ENCODE measurements at places on chromosomes 11 and 22.

DNA sequence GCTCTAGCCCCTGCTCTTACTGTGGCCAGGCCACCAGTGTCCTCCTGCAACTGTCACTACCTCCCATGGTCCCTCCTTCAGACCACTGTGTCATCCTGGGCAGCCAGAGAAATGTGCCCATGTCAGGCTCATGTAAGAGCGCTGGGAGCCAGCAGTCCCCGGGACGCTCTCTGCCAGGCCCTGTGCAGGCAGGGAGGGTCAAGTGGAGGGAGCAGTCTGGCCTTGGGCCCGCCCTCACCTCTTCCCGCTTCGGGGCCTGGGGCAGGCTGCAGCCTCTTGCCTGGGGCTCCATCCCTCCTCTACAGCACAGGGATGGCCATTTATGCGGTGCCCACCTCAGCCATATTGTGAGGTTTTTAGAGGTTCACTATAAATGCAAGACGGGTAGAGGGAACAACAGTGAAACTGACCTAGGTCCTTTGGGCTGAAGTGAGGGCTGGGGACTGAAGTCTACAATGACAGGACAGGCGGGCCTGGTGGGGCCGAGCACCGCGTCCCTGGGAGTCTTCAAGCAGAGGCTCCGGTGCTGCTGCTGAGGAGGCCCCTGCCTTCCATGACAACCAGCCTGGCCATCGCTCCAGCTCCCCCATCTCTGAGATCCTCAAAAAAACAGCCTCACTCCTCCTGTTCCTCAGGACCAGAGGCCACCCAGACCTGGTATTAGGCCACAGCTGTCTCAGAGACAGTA lies 54.9 kb upstream of the TTLL12 start:
- DNase-seq: no peak

- DNase-seq: no peak
Observed at GRCh38 chr22:32880893-32881596, 79.5 kb downstream of the TIMP3 start.

DNA sequence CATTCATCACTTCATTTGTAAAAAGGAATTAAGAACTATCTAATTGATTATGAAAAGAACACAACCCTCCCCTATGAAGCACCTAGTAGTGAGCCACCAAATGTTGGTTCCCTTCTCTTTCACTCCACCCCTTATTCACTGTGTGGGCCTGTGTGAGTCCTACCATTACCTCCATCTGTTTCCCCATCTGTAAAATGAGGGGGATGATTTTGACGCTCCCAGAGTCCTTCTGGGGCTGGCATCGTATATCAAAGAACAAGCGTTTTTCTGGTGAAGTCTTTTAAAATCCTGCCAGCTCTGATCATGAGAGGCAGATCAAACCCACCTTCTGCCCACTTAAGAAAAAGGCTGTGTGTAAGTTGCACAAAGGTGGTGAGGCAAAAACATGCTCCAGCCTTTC lies 96.6 kb upstream of the SEZ6L start:
- DNase-seq: no peak

DNA sequence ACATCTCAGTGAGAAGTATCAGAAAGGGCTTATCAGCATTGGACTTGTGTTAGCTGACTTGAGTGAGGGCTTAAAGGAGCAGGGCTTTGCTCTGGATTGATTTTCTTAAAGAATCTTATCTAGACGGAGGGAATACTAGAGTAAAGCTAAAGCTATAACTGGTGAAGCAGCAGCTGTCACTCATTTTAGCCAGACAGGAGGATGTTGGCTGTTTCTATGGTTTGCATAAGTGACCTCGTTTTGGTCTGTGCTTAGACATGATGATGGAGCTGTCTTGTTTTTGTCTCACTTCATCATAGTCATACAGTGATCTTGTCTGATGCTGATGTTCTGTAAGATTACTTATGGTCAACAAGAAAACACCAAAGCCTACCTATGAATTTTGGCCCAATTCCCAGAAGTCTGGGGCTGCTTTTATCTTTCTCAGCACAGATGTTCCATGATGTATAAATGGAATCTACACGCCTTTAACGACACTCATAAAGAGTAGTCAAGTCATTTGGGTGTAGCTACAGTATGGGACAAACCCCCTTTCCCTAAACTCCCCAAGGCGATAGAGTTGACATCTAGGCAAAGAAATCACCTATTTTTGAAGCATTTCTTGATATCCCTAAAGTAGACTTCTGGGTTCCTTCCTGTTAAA lies 77.5 kb upstream of the UCP3 start:
- no peak for DNase-seq

DNA sequence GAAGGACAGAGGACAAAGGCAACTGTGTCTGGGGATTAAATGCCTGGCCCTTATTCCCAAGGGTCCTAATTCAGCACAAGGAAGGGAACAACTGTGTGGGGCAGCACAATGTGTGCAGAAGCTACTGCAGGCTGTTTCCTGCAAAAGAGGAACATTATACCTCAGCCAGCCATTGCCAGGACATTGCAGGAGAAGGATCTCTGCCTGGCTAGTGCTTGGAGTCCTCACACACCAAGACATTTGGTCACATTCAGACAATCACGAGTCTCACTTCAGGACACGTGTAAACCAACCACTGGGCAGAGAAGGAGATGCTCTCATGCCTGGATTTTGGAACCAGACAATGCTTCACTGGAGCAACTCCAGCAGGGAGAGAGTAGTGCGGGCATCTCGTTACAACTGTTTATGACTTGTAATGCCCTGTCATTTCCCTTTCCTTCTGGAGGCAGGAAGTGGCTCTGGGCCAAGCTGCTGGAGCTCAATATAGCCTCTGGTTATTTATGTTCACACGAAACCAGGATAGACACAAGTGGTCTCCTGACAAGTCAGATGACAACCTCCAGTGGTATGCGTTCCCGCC lies 23.9 kb upstream of the ZC3H12C start:
- DNase-seq: no peak

DNA sequence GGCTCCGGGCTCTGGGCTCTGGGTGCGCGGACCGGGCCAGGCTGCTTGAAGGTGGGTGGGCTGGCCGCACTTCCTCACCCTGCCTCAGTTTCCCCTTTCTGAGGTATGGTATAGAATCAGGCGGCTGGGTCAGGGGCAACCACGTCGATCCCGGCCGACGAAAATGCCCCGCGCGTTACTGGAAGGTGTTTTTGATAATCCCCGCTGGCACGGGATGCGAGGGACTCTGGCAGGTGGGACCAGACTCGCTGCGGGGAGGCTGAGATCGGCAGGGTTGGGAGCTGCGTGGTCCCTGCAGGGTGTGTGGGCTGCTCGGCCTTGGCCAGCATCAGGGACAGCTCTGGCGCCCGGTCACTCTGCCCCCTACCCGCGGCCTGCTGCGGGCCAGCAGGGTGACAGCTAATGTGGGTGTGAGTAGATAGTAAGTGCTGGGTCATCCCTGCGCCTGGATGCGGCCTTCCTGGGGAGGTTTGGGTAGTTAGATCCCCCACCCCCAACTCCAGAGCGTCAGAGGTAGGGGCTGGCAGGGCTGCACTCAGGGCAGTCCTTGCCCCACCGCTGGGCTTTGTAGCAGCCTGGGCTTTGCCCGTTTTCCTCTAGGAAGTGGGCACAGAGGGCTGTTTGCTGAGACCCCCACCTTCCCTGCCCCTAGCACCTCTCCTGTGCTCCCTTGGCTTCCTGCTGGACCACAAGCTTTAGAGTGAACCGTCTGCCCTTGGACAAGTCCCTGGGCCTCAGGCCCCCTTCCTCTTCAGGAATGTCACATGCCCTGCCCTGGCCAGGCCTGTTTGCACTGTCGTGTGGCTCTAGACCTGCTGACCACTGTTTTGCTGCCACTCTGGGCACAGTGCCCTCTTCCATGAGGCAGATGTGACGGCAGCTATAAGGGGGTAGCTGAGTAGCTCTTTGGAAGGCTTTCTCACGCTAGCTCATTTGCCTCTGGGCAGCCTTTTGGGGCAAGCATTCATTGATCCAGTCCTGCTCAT lies 579 bp downstream of the TANGO2 start:
- no peak for DNase-seq

GRCh38 chr11:1091332-1092083 lies 16.8 kb downstream of the MUC2 start:
- DNase-seq: no peak

GRCh38 chr22:40312050-40312449 lies 34.2 kb upstream of the ADSL start:
- DNase-seq: no peak

DNA sequence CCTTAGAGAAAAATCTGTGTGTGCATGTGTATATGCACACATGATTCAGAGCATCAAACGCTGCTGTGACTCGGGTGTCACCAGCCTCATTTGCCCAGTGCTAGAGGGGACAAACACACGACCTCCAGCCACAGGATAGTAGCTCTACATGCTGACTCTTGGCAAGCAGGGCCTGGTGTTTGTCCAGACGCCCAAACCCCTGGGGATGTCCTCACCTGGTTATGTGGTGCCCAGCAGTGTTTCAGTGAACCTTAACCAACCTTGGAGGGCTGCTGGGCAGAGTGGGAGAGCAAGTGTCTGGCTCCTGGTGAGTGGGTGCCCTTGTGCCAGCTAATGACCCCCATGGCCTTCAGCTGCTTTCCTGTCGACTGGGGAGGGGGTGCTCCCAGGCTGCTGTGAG lies 26.7 kb downstream of the IGLL1 start:
- DNase-seq: no peak

DNA sequence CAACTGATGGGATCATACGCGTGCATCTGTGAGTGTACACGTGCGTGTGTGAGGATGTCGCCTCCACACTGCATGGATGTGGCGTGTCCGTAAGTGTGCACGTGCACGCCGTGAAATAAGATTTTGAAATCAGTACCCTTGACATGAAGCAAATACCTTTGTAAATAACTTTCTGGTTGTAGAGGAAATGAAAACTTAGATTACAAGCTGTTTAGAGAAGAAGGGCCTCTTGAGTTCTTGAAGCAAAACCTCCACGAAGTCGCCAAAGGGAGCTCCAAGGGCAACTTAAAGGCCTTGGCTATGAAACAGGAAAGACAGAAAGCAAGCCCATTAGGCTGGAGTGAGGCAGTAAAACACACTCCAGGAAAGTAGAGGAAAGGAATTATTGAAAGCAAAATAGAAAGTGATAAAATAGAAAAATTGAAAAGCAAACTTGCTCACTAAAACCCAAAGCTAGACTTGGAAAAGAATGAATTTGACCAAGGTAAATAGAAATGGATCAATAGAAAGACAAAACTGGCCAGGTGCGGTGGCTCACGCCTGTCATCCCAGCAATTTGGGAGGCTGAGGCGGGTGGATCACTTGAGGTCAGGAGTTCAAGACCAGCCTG lies 29.7 kb upstream of the TOLLIP start:
- DNase-seq: no peak

- DNase-seq: no peak
Observed at GRCh38 chr22:22993184-22993583, 77.1 kb upstream of the GNAZ start.

DNA sequence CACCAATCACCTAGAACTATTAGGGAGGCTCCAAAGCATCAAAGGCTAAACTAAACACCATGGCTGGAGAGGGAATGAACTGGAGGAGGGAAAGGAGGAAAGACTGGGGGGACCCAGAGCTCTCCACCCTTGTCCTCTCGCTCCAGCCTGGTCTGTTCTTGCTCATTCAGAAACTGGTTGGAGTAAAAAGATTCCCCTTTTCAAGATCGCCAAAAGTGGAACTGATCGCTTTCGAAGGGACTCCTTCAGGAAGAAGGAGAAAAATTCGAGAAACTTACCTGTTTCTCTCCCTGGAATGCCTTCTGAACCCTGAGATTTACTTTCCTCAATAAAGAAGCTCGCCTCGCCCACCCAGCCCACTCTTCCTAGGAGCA lies 46.9 kb downstream of the OR4D9 start:
- no peak for DNase-seq

GRCh38 chr11:72141066-72141465 lies 5.5 kb downstream of the FOLR3 start:
- peak; percentile 18 for DNase-seq

- DNase-seq: no peak
Observed at GRCh38 chr22:39429916-39430575, 26.8 kb upstream of the MGAT3 start.

DNA sequence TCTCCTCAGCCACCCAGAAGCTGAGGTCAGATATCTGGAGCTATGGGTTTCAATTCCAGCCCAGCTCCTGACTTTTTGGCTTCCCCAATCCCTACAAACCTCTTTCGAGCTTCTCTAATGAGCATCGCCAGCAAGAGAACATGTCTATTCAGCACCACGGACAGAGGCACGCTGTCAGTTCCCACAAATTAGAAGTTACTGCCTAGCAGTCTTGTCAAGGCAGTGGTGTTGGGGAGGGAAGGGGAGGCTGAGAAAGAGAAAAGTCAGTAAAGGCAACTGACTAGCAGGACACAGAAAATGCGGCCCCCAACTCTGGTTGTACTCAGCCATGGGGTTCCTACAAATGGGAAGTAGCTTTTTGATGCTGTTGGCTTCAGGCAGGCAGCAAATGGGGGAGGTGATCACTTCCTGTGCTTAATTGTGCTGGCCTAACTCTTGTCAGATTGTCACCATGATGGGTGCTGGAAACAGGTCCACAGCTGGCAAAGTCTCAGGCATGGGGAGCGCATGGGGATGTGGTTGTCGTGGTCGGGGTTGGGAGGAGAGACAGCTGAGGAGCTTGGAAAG lies 205.9 kb downstream of the ST3GAL4 start:
- DNase-seq: no peak

GRCh38 chr11:121323046-121323607 lies 30.6 kb downstream of the SC5D start:
- DNase-seq: no peak

DNA sequence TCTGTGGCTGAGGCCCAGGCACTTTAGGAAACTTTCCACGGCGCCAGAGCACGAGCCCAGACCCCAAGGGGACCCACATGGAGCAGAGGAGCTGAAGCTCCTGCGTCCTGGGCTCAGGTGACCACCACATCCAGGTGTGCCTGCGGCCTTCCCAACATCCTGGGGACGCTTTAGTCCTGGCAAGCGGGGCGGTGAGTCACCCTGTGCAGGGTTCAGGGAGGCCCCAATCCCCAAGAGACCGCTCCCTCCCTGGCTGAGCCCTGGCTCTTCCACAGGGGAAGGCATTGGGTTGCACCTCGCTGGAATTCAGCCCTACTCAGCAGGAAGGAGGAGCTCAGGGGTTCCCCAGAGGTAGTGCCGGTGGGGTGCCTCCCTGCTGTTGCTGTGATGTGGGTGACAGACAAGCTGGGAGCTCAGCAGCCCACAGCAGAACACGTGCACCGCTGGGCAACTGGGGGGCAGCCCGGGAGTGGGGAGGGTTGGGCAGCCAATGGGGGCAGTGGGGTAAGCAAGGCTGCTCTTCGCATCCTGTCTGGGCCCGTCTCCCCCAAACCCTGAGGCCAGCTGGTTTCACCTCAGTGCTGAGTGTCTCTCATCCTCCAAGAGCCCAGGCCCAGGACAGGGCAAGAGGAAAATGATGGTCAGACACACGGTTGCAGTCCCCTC lies 802.8 kb downstream of the BRD1 start:
- no peak for DNase-seq

- DNase-seq: no peak
Observed at GRCh38 chr11:11499300-11499699, 122.5 kb downstream of the GALNT18 start.

All from activated T-cell treated with anti-CD3 and anti-CD28 coated beads for 48 hours (primary cell).